ENCODE measurements at places on chromosomes 3 and 15. TPM values are rescaled to one million over a fixed set of nuclear protein-coding genes. Genes with fewer than 3 reads are reported as not detected.

Gene UBE2Q2
- 63.3 TPM for total RNA-seq

Gene EPHB3
- 3.1 TPM for total RNA-seq

Gene CKMT1A
- total RNA-seq = not detected

Gene NECTIN3
- total RNA-seq = 61.5 TPM

Gene POMGNT2
- total RNA-seq = 14.9 TPM

Gene MYRIP
- under 0.01 TPM for total RNA-seq

Gene MEIS2
- total RNA-seq = 41.2 TPM

Gene LCTL
- 4.8 TPM for total RNA-seq

Gene DTX3L
- 15.9 TPM for total RNA-seq

Gene IQSEC1
- 7.9 TPM for total RNA-seq

Gene GPR87
- total RNA-seq = under 0.01 TPM

Gene LMAN1L
- total RNA-seq = not detected

Gene RETNLB
- not detected for total RNA-seq

Gene ITGA11
- total RNA-seq = 9.6 TPM

Gene CFAP20DC
- total RNA-seq = 2.0 TPM

Gene DNAH12
- 0.28 TPM for total RNA-seq

Gene HYAL1
- 0.96 TPM for total RNA-seq

Gene TRH
- under 0.01 TPM for total RNA-seq

Gene LCMT2
- 12.3 TPM for total RNA-seq

Gene NISCH
- 38.2 TPM for total RNA-seq

Gene IQCF5
- total RNA-seq = not detected

Gene ARNT2
- total RNA-seq = 7.6 TPM

Gene EOMES
- total RNA-seq = not detected

Gene MOBP
- total RNA-seq = under 0.01 TPM

Gene MUC20
- total RNA-seq = 0.38 TPM

Gene NME9
- not detected for total RNA-seq

Gene FEZF2
- total RNA-seq = not detected

Gene LDHAL6B
- total RNA-seq = not detected

Gene MESP2
- total RNA-seq = 0.77 TPM

Gene CPA3
- not detected for total RNA-seq

Gene ECE2
- total RNA-seq = not detected

Gene TMEM158
- 40.3 TPM for total RNA-seq

Gene CCR8
- total RNA-seq = not detected

Gene ACTC1
- total RNA-seq = not detected

Gene MBNL1
- 274 TPM for total RNA-seq

Gene SLC12A8
- total RNA-seq = 12.4 TPM

Gene GRK7
- total RNA-seq = not detected

Gene ZBTB47
- total RNA-seq = 28.6 TPM

Gene SNX1
- total RNA-seq = 54.3 TPM

Gene ADAMTS9
- total RNA-seq = 4.2 TPM

Gene MEX3B
- 8.6 TPM for total RNA-seq

Gene MKRN2OS
- total RNA-seq = not detected

Gene BHLHE40
- total RNA-seq = 73.3 TPM

Gene GOLGA8J
- 0.28 TPM for total RNA-seq

Gene ZNF80
- total RNA-seq = not detected

Gene SLC28A2
- total RNA-seq = not detected

Gene SNX33
- total RNA-seq = 15.3 TPM

Gene DHFR2
- 5.1 TPM for total RNA-seq

Gene ITIH4
- 2.3 TPM for total RNA-seq

Gene TMOD2
- total RNA-seq = 4.4 TPM

Gene RPUSD3
- 28.0 TPM for total RNA-seq

Gene CIP2A
- 7.0 TPM for total RNA-seq

Gene CHRNB4
- total RNA-seq = not detected

Gene NPAP1
- total RNA-seq = not detected

Gene TNNC1
- 2.5 TPM for total RNA-seq

Gene ARGFX
- total RNA-seq = not detected

Gene IL20RB
- 0.38 TPM for total RNA-seq

Gene WDR93
- total RNA-seq = under 0.01 TPM

Gene XXYLT1
- total RNA-seq = 29.0 TPM

Gene PAQR5
- total RNA-seq = 0.58 TPM

All from regular cardiac myocyte (primary cell).